CD4-positive, alpha-beta T cell treated with Interferon gamma for 1 hour (primary cell): ENCODE measurements at places on chromosomes 6 and 20.

DNA sequence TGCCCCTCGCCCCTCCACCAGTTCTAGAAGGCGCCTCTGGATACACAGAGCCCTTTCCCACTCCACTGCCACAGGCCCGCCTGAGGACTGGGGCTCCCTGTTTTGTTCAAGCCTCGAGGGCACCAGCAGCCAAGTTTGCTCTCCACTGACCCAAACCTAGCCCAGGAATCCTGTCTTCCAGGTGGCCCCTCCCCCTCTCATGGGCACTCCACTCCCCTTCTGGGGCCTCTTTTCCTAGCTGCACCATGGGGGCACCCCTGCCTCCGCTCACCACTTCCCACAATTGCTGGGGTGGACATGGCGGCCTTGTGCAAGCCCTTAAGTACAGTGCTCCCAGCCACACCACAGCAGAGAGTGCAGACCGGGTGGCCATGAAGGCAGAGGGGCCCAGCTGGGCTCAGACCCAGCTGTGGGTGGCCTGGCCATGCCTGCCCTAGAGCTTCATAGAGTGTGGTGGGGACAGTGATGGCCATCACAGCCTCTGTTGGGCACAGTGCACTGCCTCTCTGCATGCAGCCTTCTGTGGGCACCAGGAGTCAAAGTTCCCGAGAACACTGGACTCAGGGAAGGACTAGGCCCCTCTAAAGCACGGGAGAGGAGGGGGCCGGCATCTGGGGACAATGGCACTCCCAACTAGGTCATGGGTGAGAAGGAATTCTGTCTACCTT, 1.3 kb downstream of the MYL9 start:
- no peak for DNase-seq

- no peak for DNase-seq
These were observed 152.7 kb upstream of the BMP2 start for GRCh38 chr20:6614836-6615235.

DNA sequence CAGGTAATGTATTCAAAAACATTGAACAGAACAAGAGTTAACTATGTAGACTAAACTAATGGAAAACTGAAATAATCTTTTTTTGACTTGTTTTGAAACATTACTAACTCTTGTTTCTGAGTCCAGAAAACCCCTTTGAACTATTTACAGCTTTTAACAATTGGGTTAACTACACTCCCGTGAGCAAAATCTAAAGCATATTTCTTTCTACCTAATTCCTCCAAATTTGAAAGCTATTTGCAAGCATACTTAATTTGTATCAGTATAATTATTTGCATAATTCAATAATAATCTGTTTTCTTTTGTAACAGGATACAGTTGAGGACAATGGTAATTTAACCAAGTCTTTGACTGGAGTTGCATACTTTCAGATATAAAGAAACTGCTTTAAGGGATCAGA, 62.6 kb upstream of the AGPAT4 start:
- DNase-seq: no peak

DNA sequence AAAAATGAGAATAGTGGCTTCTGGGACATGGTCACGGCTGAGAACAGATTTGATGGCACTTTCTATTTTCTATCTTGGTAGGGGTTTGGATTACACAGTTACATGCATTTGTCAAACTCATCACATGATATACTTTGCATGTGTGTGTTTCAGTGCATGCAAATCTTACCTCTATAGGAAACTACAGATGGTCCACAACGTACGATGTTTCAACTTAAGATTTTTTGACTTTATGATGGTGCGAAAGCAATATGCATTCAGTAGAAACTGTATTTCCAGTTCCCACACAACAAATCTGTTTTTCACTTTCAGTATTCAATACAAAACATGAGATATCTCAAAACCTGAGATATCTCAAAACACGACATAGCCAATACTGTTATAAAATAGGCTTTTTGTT, 231.8 kb upstream of the SPTLC3 start:
- no peak for DNase-seq

GRCh38 chr20:14219801-14220461, 117.5 kb downstream of the FLRT3 start:
- no peak for DNase-seq

DNA sequence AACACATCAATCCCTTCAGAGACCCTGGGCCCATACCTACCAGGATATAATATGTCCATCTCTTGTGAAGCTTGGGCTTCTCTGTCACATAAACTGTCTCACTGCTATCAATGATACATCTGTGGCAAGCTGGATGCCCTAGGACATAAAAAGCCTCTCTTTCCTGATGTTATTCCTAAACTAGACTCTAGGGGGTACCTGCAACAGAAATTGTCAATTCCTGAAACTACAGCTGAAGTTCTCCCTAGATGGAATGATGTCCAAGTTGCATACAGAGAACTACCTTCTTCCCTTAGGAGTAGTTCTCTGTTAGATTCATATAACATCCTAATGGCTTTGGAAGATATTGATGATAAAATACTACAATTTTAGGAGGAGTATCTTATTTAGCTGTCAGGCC, 35.8 kb downstream of the TBX18 start:
- DNase-seq: no peak

DNA sequence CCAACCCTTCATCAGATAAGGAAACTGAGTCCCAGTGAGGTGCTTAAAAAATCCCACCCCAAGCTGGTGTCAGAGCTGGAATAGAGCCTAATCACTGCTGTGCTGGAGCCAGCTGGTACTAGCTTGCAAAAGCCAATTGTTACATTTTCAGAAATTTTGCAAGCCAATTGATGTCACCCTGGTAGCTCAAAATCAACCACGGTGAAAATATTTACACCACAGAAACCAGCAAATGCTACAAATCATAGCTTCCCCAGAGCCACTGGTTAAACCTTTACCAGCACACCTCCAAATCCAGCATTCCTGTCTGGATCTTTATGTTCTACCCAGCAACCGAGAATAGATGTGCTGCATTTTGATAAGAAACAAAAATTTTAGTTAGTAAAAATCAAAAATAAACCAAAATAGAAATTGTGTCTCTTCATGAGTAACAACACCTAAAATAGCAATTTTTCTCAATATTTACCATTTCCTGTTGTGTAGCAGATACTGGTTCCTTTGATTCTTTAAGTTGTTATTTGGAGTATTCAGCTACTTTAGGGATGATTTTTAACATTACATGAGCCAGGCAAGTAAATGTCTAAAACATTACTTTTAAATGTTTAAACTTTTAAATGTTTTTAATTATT, 7.2 kb upstream of the LCA5 start:
- no peak for DNase-seq

DNA sequence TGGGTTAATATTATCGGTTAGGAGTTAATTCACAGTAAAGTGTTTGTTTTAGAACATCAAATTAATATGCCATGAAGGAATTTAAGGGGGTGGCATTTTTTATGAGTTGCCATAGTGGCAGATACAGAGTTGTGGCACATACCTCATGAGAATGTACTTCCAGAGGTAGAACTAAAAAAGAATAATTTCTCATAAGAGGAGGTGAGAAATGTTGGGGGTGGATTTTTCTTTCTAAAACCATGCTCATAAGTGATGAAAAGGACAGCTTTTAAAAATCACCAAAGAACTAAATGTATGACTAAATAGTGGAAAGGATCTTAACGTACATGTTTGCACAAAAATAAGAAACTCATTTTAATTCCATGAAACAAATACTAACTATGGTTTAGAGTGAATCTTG, 58.7 kb downstream of the SHLD1 start:
- DNase-seq: no peak

DNA sequence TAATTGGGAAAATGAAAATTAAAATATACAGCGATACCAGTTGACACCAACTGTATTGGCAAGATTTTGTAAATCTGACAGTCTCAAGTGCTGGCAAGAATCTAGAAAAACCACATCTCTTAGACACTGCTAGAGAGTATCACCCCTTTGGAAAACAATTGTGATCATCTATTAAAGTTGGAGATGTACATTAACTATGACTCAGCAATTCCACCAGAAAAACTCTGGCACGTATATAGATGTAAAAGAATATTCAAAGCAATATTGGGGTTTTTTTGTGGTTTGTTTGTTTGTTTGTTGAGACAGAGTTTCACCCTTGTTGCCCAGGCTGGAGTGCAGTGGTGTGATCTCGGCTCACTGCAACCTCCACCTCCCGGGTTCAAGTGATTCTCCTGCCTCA, 142.9 kb downstream of the HACE1 start:
- DNase-seq: no peak

DNA sequence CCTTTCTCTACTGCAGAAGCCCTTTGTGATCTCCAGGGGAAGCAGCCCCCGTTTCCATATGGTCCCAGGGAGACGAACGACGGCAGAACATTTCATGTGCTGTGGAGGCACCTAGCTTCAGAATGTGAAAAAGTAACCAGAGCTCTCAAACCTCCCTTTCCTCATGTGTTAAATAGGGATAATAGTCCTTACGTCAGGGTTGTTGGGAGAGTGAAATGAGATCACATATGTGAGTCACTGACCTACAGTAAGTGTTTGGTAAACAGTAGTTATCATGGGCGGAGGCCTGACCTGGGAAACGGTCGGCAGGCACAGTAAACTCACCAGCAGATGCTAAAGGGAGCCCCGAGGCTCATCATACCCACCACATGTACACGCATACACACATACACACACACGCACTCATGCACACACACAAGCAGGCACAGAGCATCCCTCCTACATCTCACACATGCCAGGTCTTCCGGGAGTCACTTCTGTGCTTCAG, 89.7 kb downstream of the LY86 start:
- no peak for DNase-seq

DNA sequence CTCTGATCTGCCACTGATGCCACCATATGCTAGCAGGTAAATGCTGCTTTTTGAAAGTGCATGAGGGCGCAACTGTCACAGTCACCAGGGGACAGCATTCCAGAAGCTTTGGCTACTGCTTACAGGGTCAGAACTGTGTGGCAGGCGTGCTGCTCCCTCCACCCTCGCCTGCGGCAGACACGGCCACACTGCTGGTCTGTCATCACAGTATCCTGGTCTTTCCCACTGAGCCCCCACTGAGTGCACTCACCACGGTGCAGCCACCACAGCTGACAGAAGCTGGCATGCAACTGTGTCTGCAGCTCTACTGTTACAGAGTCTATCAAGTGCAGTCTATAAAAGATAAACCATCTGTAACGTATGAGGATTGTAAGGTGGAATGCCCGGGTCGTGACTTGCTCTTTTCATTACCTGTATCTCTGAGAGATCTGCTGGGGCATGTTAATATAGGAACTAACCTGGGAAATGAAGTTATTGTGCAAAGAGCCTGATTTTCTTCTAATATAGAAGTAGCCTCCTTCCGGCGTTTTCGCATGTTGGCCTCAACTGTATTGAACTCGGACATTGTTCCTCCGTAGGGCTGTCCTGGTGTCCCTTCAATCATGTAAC, 24.5 kb downstream of the GCLC start:
- DNase-seq: no peak

GRCh38 chr6:133428295-133428694, 187.1 kb downstream of the EYA4 start:
- DNase-seq: no peak

DNA sequence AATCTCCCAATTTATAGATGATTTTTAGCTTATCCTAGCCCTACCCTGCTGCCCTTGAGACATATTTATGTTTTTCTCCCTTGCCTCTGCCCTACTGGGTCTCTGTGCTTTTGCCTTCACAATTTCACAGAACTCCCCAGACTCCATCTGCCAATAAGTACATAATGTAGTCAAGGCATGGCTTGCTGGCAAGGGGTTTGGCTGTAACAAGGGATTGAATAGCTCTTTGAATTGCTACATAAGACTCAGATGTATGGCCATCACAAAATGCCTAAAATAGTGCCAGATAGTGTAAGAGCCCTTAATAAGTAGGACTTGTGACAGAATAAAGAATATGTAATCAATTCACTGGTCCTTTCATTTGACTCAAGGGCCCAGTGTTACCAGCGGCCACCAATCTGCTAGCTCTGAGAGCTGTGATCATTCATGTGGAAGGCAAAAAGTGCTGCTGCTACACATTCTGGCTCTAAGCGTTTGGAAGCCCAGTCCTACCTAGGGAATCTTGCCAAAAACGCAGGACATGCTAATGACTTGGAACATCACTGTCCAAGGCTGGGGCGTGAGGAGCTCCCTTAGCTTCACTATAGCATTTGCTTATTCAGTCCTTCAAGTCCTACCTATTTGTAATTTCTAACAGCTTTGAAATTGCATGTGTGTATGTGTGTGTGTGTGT, 20.5 kb downstream of the CLVS2 start:
- no peak for DNase-seq

DNA sequence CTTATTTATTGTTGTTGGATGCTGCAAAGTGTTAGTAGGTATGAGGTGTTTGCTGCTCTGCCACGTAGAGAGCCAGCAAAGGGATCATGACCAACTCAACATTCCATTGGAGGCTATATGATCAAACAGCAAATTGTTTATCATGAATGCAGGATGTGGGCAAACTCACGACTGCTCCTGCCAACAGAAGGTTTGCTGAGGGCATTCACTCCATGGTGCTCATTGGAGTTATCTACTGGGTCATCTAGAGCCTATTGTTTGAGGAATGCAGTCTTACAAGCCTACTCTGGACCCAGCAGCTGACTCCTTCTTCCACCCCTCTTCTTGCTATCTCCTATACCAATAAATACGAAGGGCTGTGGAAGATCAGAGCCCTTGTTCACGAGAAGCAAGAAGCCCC, 12.1 kb downstream of the MICB start:
- no peak for DNase-seq

DNA sequence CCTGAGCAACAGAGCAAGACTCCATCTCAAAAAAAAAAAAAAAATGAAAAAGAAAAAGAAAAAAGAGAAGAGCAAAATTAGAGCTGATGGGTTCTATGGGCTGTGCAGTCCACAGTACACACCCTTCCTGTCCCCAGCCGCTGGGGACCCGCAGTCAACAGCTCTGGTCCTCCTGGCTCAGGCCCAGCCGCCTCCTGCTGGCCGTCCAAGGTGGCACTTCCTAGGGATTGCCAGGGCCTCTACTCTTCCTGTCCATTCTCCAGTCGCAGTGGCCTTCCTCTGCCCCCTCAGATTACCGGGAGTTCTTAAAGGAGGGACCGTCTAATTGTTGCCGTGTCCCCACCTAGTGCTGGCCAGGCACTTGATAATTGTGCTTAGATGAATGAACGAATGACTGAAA, 41.7 kb downstream of the TMEM242 start:
- DNase-seq: no peak

DNA sequence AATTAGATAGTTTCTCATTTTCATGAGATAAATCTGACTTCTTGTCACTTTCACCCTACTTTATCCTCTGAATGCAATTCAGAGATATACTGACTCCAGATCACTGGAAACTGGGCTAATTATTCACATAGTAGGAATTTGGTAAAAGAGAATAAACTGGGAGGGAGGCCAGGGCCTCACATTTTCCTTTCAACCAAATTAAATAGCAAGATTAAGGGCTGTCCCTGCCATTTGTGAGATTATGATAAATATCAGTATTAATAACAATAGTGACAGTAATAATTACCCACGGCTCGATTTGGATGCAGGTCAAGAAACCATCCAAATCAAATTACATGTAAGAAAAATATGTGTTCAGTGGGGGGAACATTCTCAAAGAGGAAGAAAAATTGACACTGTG, 140.5 kb downstream of the CD83 start:
- DNase-seq: no peak
